ENCODE measurements at places on chromosomes 11 and 22.

DNA sequence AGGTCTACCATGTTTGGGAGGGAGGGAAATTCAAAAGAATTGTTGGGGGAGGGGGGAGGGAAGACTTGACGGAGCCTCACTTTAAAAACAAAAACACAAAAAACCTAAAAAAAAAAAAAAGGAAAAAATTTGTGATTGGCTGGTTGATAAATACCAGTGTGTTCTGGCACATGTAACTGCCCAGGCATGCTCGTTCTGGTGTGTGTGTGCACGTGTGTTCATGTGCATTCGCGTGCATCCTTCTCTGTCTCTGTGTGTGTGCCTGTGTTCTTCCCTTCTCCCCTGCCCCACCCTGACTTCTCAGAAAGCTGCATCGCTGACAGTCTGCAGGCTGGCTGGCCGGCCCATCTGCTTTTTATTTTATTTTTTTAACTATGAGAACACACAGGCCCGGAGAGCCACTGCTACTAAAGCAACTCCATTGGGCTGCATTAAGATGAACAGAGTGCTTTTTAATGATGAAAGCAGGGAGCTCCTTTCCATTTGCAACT lies 22.6 kb upstream of the ADSL start:
- DNase-seq = no peak

- DNase-seq = no peak
These were observed 7.8 kb downstream of the TESMIN start for GRCh38 chr11:68743539-68743938.

DNA sequence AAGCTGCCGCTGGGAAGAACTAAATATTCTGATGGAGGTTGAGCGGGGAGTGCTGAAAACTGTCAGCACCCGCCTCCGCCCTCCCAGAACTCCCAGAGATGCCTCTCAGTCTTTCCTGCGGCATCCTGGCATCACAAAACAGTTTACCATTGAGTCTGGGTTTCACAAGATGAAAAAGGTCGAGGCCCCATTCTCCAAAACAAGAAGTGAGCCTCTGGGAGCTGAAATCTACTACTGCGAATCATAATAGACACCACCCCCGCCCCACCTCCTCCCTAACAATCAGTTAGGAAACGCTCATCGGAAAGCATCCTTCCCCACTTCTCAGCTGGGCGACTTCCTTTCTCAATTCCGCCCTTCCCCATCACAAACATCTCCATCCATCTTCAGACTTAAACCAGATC lies 1.0 kb downstream of the SUN2 start:
- no peak for DNase-seq

DNA sequence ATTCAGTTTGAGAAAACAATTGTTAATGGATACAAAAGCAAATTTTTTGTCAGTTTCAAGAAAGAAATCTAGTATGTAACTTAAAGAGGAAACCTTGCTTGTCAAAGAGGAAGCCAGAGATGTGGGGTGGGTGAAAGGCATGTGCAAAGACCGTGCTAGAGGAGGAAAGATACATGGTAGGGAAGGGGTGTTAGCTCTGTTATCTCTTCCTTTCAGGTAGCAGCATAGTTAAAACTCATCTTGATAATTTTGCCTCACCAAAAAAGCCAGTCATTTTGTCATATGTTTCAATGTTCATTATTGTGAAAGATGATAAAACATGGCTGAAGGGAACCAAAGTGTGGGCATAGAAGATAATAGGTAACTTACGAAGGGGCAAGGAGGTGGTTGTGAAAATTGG lies 2.6 kb upstream of the MS4A2 start:
- no peak for DNase-seq

Data from activated CD8-positive, alpha-beta memory T cell treated with anti-CD3 and anti-CD28 coated beads for 1 hour (primary cell).